Right atrium auricular region (tissue), 2 donors: ENCODE measurements at places on chromosomes 11 and 22.

GRCh38 chr11:10459029-10459970, 4.2 kb downstream of the AMPD3 start:
- no peak for DNase-seq

GRCh38 chr11:115123641-115124040, 380.6 kb downstream of the CADM1 start:
- DNase-seq, result no peak

DNA sequence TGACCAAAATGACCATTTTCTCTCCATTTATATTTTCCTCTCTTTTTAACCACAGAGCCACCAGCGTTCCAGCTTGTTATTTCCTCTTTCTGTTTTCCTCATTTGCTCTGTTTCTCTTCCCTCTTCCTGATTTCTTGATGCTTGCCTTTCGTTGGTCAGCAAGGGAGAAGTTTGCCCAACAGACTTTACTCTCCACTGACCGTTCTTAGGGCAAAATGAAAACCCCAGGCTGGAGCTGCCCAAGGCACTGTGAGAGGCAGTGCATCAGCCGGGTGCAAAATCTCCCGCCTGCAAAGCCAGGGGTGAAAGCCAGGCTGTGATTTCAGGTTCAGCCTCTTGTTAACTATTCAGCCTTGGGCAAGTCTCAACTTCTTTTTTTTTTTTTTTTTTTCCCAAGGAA, 26.1 kb upstream of the APLP2 start:
- DNase-seq, result no peak

DNA sequence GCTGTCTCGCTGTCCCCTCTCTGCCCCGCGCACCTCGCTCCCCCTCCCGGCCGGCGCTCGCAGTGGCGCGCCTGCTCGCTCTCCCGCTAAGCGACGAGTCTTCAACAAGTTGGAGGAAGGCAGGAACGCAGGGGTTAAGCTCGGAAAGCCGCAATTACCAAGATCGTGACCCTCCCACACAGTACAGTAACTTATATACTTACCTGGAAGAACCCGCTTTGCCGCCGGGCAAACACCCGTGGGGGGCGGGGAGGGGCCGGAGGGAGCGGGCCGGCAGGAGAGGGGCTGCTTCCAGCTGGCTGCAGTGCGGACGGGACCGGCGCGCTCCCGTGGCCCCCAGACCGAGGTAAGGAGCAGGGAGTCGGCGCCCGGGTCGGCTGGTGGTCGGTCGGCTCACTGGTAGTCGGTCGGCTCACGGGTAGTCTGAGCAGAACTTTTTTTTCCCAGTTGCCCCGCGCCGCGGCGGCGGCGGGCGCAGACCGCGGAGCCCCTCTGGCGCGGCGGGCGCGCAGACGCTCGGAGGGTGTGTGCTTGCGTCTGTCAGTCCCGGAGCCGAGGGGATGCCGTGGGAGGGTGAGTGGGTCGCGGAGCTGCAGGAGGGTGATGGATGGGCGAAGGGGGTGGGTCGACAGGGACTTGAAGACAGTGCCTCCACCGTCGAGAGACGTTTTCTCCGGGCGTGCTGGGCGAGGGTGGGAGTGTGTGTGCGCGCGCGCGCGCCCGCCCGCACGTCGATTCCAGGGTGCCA, 101.2 kb upstream of the HSD17B12 start:
- no peak for DNase-seq

DNA sequence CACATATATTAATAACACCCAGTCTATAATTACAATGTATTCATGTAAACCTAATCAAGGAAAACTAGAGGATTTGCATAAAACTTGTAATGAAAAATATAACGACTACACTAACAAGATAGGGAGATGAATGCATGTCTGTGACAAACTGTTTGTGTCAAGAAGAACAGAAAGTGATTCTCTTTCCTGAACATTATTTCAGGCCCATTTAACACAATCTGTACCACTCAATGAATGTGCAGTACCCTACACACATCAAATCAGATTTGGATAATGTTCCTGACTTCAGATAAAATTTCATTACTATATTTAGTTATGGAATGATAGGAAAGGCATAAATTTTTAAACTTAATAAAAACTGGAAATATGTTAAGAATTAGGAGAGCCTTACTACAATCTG, 93.1 kb downstream of the CADM1 start:
- no peak for DNase-seq

DNA sequence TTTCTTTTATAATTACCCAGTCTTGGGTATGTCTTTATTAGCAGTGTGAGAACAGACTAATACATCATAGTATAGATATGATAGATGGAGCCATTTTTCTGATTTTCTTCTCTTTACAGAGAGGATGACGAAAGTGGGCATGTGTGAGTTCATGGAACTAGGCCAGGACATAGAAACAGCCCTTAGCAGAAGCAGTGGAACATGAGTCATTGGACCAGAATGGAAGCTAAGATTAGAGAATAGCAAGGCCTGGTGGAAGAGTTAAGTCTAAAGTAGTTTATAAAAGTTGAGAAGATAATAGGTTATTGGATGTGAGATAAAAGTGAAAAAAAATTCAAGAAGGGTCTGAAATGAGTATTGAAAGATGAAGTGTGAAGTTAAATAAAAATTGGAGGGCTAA, 97.0 kb upstream of the MPPED2 start:
- DNase-seq, result no peak

- DNase-seq, result no peak
These were observed 672 bp downstream of the TMEM135 start for GRCh38 chr11:87038235-87038977.

DNA sequence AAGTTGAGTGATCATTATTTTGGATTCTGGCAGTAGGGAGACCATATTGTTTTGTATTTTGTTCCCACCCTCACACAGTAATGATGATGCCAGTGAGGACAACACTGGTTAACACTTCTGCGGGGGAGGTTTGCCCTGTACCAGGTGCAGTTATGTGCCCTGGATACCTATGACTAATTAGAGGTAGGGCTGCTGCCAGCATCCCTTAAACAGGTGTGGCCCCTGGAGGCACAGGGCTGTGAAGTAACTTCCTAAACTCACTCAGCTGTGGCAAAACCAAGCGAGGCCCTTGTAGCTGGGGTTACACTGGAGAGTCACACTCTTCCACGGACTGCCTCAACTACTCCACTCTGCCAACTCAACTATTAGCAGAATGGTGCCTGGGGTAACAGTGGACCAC, 64.5 kb downstream of the MCM5 start:
- no peak for DNase-seq

DNA sequence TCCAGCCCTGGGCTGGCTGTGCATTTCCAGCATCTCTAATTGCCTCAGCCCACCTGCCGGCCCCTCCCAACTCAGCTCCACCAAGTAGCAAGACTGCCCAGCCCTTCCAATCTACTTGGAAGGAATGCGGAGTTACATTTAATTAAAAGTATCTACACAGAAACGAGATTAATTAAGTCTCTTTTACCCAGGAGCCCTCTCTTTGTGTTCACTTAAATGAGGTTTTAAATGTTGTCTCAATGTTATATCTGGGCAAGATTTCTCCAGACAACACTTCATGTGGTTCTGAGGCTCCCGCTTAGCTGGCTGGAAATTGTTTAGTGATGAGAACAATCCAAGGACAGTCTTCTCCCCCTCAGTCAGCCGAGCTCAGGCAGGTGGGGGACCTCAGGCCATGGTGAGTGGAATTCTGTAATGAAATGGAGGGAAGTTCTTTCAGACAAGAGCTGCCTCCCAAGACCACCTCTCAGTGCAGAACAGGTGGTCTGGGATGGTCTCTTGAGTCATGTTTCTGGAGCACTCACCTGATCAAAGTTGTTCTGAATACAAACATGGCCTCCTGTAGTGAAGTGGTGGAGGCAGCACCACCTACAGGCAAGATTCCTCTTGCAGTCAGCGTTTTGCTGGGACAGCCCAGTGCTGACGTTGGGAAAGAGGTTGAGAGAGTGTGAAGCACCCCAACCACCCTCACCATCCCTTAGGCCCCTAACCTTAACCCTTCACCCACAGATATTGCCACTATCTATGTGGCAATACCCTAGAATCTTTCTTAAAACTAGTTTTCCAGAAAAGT, 371.6 kb downstream of the CADM1 start:
- no peak for DNase-seq

DNA sequence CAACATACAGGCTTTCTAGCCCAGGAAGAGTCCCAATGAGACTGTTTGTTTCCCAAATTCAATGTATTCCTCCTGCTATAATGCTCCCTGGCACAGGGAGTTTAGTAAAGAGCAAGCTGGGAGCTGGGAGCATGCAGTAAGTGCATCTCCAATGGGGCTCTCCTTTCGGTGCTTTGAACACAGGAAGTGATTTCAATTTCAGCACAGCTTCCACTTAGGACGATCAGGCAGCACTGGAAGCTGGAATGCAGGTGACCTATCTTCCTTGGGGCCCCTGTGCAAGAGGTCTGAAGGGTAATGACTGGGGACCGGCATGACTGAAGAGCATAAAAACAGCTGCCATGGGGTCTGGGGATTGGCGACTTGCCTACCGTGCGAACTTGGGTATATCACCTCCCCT, 76.0 kb downstream of the LARGE1 start:
- DNase-seq, result no peak

- DNase-seq, result no peak
These were observed 36.2 kb upstream of the PAK1 start for GRCh38 chr11:77510095-77510494.

GRCh38 chr11:39725081-39725480, 1734.4 kb downstream of the LRRC4C start:
- DNase-seq, result no peak

GRCh38 chr11:86244063-86244521, 461 bp upstream of the EED start:
- DNase-seq, result peak; percentile 86

DNA sequence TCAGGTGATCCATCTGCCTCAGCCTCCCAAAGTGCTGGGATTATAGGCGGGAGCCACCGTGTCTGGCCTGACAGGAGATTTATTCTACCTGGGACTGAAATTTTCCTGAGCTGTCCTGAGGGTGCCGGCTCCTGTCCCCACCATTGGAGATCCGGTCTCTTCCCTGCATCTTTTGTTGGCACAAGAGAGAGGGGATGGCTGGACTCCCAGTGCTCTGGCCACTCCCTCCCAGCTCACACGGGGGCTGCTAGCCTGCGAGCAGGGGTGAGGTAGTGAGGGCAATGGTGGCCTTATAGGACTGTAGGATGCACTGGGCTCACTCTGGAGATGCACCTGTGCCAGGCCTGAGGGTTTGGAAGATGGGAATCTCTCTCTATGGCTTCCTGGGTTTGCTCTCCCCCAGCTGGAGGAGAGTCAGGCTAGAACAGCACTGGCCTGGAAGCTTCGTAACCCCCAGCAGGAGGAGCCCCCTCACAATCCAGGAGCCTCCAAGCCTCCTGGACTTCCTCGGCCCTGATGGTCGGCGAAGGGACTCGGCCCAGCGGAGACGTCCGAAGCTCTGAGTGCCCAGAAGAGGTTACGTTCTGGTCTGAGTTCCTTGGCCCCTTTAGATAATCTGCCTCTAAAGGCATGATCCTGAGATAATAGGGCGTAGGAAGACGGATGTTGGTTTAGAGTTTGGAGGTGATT, 106.4 kb downstream of the NECTIN1 start:
- DNase-seq, result no peak

GRCh38 chr11:112878033-112878601, 83.1 kb upstream of the NCAM1 start:
- DNase-seq, result no peak

DNA sequence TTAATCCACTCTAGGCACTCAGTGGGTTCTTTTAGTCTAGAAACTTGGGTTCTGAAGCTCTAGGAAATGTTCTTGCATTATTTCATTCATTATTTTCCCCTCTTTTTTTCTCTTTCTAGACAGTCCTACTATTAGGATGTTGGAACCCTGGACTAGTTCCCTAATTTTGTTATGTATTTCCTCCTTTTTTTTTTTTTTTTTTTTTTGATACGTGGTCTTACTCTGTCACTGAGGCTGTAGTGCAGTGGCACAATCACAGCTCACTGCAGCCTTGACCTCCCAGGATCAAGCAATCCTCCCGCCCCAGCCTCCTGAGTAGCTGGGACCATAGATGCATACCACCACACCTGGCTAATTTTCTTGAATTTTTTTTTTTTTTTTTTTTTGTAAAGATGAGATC, 9.4 kb downstream of the UPB1 start:
- no peak for DNase-seq

DNA sequence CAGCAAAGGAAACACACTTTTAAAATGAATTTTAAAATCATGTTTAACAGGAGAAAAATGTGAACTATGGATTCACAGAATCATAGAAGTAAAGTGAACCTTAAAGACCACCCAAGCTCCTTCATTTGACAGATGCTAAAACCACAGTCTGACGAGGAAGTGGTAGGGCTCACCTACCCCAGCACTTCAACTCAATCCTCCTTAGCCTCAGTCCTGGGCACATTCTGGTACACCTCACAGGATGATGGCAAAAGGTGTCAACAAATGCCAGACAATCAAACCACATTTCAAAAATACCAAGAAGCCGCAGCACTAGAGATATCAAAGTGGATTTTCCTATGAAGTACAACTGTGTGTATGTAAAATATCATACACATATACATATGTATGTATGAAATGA, 43.1 kb downstream of the PITPNB start:
- DNase-seq, result no peak

DNA sequence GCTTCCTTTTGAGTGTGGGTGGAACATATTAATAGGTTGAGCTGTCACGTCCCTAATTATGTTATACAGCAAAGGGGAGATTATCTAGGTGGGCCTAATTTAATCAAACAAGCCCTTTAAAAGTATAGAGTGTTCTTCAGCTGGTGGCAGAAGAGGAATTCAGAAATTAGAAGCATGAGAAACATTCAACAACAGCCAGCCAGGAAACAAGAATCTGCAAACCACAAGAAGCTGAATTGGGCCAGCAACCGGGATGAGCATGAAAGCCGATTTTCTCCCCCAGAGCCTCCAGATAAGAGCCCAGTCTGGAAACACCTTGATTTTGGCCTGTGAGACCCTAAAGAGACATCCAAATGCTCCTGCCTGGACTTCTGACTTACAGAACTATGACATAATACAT, 105.8 kb upstream of the LDLRAD3 start:
- DNase-seq, result no peak

DNA sequence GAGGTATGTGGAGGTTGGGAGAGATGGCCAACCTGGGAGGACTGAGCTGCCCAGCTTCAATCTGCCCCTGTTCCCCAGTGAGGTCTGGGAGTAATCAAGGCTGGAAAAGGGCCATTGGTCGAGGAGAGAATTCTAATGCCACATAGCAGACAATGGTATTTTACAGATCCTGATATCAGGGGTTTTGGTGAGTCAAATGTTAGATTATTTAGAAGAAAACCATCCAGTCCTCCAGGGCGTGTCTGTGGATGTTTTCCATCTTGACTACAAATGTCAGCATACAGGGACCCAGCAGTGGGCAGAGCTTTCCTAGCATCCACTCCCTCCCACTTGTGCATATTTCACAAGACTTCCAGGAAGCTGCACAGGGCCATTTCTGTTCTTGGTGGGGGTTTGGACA, 107.9 kb downstream of the SCN3B start:
- DNase-seq, result no peak

GRCh38 chr22:50577697-50577986, 585 bp downstream of the CPT1B start:
- no peak for DNase-seq

GRCh38 chr22:37619991-37620390, 11.4 kb downstream of the GGA1 start:
- DNase-seq, result no peak

- no peak for DNase-seq
These were observed 221.9 kb downstream of the FAM76B start for GRCh38 chr11:95567685-95568084.
